ENCODE measurements at places on chromosomes 11 and 22.

DNA sequence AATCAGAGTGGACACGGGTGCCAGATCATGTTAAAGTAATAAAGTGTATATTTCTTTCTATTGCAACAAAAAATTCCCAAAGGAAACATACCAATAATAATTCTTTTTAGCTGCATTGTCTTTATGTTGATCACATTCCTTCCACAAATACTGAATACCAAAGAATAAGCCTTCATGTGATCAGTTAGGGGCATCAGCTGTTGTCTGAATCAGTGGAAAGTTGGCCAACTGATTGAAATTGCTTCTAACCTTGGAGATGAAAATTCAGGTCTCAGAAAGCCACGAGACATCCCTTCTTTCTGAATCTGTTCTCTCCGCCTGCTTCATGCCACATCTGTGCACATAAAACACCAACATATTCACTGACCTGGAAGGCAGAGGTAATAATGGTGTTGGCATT, 785.2 kb downstream of the KCNA4 start:
- DNase-seq: no peak

- no peak for DNase-seq
Observed at GRCh38 chr11:108871152-108871551, 206.3 kb downstream of the DDX10 start.

DNA sequence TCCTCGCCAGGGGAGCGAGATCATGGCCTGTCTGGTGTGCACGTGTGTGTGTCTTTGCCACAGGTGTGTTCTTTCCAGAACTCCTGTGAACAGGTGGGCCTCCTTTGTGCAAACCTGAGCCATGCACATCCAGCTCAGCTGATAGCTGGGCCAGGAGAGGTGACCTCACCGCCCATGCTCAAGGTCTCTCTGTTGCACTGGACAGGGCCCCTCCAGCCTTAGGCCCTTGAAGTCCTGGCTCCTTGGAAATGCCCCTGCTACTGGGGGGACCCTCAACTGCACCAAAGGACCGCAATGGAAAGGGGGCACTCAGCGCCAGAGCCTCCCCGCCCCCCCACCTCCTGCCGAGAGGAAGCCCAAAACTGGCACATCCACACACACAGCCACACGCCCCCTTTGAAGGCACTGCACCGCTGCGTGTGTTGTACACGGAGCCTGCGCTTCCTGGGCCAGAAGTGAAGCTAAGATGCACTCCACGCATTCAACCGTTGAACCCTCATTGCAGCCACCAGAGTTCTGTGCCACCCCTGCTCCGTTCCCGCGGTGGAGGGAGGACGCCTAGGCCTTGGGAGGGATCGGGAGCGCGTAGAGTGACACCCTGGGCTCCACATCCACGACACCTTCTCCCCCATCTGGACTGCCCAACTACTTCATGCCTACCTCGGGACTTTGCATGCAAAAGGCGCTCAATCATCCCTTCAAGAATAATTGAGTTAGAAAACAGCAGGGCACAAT, 16.4 kb upstream of the IL2RB start:
- no peak for DNase-seq

DNA sequence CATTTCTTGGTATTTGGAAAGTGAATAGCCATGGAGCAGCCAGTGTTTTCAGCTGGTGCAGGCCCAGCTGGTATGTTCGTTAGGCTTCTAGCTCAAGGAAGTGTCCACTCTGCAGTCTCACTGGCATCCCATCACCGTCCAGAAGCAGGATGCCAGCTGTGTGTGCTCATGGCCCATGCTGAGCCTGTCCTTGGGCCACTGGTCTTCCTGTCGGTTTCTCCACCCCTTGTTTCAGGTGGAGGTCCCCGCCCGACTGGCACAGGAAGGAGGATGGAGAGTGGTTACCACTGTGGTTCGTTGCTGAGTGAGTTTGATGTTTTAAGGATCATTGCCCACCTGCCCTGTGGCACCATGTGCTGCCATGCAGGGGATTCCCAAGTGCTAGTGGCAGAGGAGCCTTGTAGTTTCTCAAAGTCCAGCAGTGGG, 63.7 kb downstream of the MED15 start:
- no peak for DNase-seq

- DNase-seq: no peak
Observed at GRCh38 chr11:46202149-46202548, 75.3 kb upstream of the CREB3L1 start.

GRCh38 chr11:133907216-133907615, 49.6 kb downstream of the IGSF9B start:
- no peak for DNase-seq

Data from T1000 (cell line).